ENCODE measurements at places on chromosomes 3 and 15. TPM values are rescaled to one million over a fixed set of nuclear protein-coding genes. Genes with fewer than 3 reads are reported as not detected.

- no peak for DNase-seq
Measured at GRCh38 chr3:125280668-125281361, 68.3 kb upstream of the SLC12A8 start.

IGF2BP2 gene
- 8.8 TPM for total RNA-seq

DNA sequence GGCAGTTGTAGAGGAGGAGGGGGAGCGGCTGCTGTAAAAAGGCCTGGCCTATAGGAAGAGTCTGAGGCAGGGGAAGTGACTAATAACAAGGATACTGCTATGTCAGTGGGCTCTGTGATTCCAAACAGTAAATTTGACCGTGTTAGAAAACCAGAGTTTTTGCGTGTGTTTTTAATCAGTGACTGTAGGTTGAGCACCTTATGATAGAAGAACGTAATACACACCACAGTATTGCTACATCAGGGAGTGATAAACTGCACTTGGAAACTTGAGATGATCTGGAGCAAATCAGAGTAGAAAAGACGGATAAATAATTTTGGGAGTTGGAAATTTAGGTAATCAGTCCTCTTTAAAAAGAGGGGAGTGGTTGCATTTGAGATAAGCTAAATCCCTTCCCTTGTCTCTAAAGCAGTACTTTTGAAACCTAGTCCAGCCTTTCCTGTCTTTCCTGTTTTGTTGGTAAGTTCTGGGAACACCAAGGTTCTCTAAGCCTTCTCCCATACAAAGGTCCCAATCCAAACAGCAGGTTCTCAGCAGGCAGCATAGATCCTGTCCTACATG lies 130.5 kb upstream of the NR2E3 start:
- DNase-seq: no peak

ITGA11 gene
- not detected for total RNA-seq

DNA sequence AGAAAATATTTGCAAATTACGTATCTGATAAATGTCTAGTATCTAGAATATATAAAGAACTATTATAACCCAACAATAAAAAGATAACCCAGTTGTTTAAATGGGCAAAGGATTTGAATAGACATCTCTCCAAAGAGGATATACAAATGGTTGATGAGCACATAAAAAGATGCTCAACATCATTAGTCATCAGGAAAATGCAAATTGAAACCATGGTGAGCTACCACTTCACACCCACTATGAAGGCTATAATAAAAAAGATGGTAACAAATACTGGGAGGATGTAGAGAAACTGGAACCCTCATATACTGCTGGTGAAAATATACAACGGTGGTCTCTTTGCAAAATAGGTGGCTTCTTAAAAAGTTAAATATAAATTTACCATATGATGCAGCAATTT lies 28.0 kb downstream of the RAD51 start:
- no peak for DNase-seq

DNA sequence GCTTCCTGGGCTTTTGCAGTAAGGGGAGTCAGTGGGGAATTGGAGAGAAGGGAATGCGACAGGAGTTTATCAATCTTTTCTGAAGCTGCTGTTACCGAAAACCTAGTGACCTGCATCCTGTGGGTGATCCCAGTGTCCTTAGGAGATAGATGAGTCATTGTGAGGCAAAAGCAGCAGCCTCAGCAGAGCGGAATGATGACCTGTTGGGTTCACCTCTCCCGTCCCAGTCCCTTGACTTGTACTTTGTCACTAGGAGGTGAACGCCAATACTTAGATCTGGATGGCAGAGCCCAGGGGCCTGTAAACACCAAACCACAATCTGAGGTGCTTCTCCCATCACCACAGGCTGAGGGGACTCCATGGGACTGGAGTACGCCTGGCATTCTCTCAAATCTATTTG lies 17.9 kb downstream of the CDAN1 start:
- DNase-seq: no peak

GRM7 gene
- not detected for total RNA-seq

DNA sequence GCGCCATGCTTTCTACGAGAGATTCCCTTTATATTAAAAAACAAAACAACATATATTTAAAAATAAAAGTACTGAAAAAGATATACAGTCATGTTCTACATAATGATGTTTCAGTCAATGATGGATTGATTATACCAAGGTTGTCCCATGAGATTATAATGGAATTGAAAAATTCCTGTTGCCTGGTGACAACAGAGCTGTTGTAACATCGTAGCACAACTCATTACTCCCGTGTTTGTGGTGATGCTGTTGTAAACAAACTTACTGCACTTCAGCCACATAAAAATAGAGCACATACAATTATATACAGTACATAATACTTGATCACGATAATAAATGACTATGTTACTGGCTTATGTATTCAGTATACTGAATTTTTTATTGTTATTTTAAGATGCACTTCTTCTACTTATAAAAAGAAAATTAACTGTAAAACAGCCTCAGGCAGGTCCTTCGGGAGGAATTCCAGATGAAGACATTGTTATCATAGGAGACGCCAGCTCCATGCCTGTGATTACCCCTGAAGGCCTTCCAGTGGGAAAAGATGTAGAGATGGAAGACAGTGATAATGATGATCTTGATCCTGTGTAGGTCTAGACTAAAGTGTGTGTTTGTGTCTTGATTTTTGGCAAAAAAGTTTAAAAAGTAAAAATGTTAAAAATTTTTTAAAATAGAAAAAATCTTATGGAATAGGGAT lies 11.7 kb downstream of the CCR1 start:
- DNase-seq: no peak

ISY1 gene
- total RNA-seq: 58.2 TPM

SH2D7 gene
- total RNA-seq: not detected

VGLL4 gene
- total RNA-seq: 42.8 TPM

DNA sequence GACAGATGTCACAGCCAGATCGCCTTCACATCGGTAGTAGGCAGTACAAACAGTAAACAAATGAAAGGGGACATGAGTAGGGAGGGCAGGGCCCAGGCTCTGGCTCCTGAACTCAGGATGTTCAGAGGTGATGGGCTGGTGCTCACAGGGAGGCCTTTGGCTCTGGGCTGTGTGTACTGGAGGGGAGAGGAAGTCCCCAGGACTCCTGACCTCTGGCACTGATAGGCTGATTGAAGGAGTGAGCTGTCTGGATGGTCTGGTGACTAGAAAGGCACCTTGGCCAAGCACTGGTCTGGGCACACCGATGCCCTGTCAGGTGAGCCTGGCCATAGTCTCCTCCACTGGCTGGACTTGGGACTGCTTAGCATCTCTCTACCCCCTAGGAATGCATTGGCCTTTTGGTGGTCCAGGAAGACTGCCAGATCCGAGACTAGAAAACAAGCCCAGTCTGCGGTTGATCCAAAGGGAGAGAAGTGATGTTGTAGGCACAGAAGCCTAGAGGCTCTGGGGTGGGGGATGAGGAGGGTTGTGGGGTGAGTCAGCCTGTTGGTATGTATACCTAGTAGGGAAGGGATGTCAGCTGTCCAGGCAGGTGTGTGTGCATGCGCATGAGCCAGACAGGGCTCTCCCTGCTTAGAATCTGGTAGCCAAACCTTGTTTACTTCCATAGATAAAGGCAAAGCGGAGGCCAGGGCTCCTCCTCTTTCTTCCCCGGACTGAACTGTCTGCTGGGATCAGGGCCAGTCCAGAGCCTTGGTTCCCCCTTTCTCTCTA lies 1.9 kb downstream of the SPINT1 start:
- DNase-seq: no peak

DNA sequence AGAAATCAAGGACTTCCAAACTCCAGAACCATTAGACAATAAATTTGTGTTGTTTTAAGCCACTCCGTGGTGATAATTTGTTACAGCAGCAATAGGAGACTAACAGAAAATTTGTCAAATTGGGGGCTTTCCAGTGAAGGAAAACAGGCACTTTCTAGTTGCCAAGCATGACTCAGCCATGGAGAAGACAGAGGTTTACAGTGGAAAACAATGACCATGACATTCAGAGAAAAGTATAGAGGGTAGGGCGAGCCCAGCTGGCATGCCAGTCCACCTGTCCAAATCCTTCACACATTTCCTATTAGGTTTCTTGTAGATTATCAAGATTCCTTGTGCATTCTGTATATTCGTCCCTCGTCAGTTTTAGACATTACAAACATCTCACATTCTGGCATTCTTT lies 24.9 kb downstream of the SLCO2A1 start:
- no peak for DNase-seq

- no peak for DNase-seq
Measured at GRCh38 chr3:100833483-100833882, 124.2 kb downstream of the TFG start.

DNA sequence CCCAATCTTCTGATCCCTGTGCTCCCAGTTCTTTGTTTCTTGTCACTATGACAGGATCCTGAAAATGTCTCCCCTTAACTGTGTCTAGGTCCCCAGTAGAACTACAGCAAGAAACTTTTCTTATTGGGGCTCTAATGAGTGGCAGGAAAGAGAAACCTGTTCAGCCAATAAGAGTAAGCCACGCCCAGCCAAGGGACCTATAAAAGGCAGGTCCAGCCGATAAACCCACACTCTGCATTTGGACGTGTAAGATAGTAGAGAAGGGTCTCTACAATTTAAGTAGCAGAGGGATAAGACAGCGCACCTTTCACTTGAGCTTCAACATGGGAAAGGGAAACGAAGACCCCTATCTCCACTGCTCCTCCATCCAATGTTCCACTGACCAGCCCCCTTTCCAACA lies 149.9 kb downstream of the LMLN start:
- no peak for DNase-seq

- no peak for DNase-seq
Measured at GRCh38 chr15:34266751-34267150, 41.9 kb downstream of the EMC4 start.

- no peak for DNase-seq
Measured at GRCh38 chr3:97409612-97410011, 354.9 kb upstream of the ARL6 start.

DNA sequence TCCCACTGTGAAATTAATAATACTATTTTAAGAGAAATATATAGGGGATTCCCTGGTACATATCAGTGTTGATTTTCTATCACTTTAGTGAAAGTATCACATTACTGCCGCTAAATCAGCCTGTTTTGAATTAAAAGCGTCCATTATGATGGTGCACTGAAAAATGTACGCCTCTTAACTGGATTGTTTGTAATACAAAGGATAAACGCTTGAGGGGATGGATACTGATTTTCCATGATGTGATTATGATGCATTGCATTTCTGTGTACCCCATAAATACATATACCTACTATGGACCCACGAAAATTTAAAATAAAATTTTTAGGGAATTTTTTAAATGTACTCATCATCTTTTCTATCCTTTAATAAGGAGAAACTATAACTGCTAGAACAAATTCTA lies 478.6 kb downstream of the MAGI1 start:
- no peak for DNase-seq

SLC22A13 gene
- 0.40 TPM for total RNA-seq

TGM4 gene
- total RNA-seq: not detected

TMEM108 gene
- total RNA-seq: not detected

CLN6 gene
- total RNA-seq: 14.9 TPM

CPEB1 gene
- not detected for total RNA-seq

GRCh38 chr15:88615303-88616107 lies 5.6 kb upstream of the AEN start:
- no peak for DNase-seq

SERPINI2 gene
- total RNA-seq: not detected

DNA sequence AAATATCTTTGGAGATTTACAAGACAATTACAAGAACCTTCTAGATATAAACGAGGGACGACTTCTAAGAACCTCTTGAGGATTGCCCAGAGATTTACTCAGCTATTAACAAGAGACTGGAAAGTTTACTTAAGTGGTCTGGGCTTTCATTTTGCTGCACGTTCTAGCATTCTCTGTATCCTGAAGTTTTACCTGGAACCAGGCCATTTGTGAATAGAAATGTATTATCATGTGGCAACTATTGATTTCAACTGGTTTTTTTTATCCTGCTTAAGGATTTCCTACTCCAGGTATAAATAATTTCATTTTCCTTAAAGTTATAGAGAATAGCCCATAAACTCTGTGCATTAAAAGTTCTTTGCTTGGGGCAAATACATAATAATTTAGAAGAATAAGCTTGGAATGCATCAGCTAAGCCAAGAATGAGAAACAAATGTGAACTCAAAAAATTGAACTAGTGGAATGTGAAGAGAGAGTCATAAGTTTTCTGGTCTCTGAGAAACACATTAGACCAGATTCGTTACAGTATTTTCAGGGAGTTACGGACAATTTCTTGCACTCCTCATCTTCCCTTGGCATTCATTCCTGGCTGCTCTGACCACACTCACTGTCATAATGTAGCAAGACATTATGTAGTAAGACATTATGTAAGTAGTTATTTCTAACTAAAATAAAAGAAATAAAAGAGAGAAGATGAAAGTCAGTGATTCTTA lies 1.3 kb downstream of the AQP9 start:
- no peak for DNase-seq

DNA sequence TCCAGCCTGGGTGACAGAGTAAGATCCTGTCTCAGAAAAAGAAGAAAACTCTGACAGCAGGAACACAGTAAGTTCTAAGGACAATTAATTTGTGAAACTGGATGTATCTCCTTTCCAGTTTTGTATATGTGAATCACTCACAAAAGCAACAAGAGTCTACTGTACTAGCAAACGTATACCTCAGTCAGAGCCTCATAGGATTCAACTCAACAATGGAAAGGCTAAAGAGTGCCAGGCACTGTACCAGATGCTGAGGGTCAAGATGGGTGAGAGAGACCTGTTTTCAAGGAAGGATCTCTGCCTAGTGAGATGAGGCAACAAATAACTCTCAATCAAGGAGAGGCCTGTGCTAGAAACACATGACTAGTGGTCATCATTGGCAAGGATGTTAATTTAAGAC lies 14.9 kb downstream of the TBL1XR1 start:
- no peak for DNase-seq

DNA sequence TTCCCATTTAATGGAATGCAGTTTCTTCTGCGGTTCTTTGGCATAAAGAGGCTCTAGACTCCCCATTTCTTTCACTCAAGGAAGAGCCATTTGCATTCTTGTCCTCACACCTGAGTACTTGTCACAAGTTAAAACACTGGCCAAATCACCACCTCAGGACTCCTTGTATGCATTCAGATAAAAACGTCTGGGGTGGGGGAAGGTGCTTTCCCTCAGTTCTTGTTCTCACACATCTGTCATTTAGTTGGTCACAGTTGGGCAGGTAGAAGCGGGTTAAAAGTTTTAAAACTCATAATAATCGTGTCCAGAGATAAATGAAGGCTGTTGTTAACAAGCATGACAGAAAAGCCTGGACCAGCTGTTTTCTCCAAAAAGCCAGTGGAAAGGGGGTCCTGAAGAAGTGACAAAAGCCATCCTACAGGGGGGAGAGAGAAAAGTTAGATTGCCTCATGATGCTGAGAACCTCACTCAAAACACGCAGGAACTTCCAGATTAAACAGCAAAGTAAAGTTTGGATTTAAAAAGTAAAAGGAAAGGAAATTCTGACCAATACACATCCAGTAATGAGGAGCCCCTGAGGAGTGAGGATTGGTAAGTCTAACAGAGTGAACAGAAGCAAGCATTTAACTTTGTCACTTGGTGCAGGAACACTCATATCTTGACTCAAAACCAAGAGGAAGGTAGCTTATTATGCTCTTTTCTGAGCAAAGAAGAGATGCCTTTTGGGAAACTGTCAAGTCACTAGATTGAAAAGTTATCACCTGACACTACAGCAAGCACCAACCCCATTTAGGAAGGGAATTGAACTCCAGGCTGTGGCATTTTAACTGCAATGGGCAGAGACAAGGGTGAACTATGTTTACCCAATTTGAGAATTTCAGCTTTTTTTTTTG lies 2.8 kb downstream of the BCL2L10 start:
- no peak for DNase-seq

GRCh38 chr3:27312044-27312668 lies 57.0 kb downstream of the NEK10 start:
- no peak for DNase-seq

VPS18 gene
- 30.8 TPM for total RNA-seq

Data from natural killer cell (primary cell).